ENCODE measurements at places on chromosomes 16 and 17. TPM values are rescaled to one million over a fixed set of nuclear protein-coding genes. Genes with fewer than 3 reads are reported as not detected.
A peak's percentile ranks its signal among the peaks of the same experiment; 100 is the strongest.

DNA sequence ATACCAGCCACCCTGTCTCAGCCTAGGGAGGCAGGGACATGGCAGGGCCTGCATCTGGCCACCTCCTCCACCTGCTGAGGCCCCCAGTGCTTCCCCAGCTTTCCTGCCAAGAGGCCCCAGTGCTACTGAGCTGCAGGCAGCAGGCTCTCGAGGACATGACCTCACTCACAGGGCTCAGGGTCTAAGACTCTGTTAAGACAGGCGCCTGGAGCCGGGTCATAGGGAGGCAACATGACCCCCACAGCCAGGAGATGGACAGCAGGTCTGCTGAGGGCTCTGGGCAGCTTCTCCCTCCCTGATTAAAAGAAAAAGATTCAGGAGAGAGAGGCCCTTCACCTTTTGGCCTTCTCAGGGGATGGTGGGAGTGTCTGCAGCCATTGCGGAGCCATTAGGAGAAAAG, 23.2 kb upstream of the FASN start:
- no peak for DNase-seq

DNA sequence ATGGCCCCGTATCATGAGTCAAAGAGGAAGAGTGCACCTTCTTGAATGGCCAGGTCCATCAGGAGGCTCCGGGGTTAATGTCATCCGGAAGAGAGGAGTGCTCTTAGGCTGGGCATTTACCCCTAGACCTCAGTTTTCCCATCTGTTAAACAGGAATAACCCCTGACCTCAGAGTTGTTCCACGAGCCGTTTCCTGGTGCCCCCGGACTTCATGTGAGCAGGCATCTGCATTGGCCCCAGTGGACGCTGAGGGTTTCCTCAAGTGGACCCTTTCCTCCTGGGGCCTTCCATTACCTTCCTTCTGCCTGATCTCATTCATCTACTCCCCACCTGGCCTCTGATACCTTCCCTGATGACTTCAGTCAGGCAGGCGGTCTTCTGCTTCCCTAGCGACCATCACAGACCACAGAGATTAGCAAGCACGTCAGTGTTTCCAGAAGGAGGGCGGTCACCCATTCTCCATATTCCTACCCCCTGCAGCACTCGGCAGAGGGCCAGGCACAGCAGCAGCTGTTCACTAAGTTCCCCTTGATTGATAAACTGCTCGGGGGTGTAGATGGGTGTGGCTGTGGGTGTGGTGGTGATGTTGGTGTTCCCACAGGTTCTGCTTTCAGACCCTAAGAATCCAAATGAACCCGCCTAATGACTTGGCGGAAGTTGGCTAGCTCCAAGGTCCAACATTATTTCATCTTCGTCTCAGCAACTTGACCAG, 346.6 kb upstream of the TNRC6C start:
- DNase-seq, result no peak

GRCh38 chr16:22400900-22401299, 26.5 kb upstream of the CDR2 start:
- no peak for DNase-seq

DNA sequence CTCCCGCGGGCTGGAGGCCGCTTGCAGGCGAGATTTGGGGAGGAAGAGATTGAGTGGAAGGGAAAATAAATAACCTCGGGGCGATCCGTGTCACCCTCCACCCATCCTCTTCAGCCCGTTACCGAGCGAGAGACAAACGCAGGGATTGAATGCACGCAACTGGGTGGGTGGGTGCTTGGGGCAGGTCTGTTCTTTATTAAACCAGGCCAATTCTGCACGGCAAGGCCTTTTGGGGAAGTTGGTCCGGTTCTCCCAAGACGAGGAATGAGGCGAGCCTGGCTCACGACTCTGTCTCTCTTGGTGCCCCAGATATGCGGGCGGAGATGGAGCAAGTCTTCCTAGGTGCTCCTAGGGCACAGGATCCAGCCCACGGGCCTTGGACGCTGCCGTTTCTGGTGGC, 396 bp upstream of the HOXB7 start:
- DNase-seq, result no peak

DNA sequence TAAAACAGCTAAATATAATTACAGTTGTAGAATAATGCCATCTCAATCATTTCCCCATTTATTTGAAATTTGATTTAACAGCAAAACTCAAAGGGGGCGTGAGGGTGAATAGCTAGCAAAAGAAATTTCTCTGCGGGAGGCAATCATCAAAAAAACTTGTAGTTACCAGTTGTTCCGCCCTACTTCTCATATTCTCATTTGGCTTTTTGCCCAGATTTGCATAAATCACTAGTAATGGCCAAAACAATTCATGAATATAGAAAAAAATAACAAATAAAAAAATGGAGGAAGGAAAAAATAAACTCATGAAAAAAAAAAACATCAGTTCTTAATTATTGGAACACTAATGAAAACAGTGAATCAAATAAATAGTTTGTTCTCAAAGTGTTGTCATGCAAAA, 722.6 kb upstream of the KIF2B start:
- DNase-seq, result no peak

The KRTAP16-1 gene
- total RNA-seq, result not detected

The ALG1 gene
- total RNA-seq, result 35.1 TPM

The KCNH4 gene
- total RNA-seq, result 0.51 TPM

- peak; percentile 38 for DNase-seq
These were observed 7.2 kb upstream of the GRB2 start for GRCh38 chr17:75412455-75413317.

The ADORA2B gene
- total RNA-seq, result 1.3 TPM

- no peak for DNase-seq
These were observed 13.2 kb upstream of the ASGR1 start for GRCh38 chr17:7192271-7192937.

The HSPB9 gene
- total RNA-seq, result 1.2 TPM

GRCh38 chr16:3650631-3651265, 3.7 kb upstream of the DNASE1 start:
- no peak for DNase-seq

DNA sequence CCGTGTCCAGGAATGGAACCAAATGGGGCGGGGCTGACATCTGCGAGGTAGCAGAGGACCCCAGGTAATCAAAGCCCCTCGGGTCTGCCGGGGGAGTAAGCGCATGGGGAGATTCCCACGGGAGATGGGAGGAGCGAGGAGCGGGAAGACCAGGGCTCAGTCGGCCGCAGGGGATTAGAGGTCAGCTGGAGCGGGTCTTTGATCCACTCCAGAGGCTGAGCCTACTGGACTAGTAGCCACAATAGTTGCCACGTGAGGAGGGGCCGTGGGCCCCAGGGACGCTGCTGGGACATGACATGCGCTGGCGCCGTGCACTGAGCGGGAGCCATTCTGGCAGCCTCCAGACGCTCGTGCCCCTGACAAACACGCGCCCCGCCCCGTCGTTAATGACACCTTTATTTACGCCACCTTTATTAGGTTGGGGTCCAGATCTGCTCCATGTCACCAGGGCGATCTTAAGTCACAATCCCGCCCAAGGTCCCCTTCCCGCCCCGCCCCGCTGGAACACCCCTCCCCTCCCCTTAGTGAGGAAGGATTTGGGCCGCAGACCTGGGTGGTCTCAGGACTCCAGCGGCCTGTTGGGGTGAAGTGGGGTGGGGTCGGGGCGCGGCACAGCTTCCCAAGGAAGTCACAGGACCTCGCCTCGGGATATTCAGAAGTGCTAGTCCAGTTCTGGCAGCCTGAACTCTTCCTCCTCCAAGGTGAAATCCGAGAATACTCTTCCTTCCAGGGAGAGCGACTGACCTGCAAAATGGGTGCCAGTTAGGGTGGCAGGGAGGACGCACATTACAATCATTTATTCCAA, 15.0 kb downstream of the PPY start:
- DNase-seq, result peak; percentile 13

The DPEP1 gene
- 274 TPM for total RNA-seq
